ENCODE measurements at places on chromosomes 1 and 21. TPM values are rescaled to one million over a fixed set of nuclear protein-coding genes. Genes with fewer than 3 reads are reported as not detected.
A peak's percentile ranks its signal among the peaks of the same experiment; 100 is the strongest.

DNA sequence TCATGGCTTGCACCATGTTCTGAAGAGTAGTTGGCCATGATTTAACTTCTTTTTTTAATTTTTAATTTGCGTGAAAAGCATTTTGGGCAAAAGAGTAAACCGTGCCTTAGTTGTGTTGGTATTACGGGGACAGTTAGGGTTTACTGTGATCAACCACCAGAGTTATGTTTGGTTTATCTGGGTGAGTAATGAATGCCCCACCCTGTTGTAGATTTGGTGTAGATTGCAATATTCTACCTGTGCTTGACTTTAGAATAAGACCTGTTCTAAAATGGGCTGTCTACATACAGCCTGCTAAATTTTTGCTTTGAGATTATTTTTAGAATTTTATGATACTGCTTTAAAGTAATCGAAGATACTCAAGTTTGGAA, 1.4 kb downstream of the USP25 start:
- DNase-seq, result no peak
- no peaks in the 10 kb centered on the region for H3K27me3 ChIP-seq
- H3K4me1 ChIP-seq, result peaks cover 65% of the 10 kb centered on the region
- no peaks in the 10 kb centered on the region for H3K36me3 ChIP-seq

GRCh38 chr1:100391675-100392074, 39.4 kb downstream of the CDC14A start:
- H3K27me3 ChIP-seq, result no peaks in the 10 kb centered on the region
- no peak overlapping the region for H3K27ac ChIP-seq
- peaks cover 35% of the 10 kb centered on the region for H3K4me1 ChIP-seq
- DNase-seq, result no peak
- H3K4me3 ChIP-seq, result no peak overlapping the region

GRCh38 chr1:109823543-109824348, 60.0 kb upstream of the EPS8L3 start:
- H3K4me1 ChIP-seq, result peaks cover 68% of the 10 kb centered on the region
- H3K27ac ChIP-seq, result peak overlapping the region; percentile 27
- no peaks in the 10 kb centered on the region for H3K27me3 ChIP-seq
- H3K4me3 ChIP-seq, result no peak overlapping the region

GRCh38 chr21:38355992-38356781, 99.4 kb downstream of the KCNJ15 start:
- H3K4me1 ChIP-seq, result peaks cover 11% of the 10 kb centered on the region
- H3K36me3 ChIP-seq, result no peaks in the 10 kb centered on the region
- H3K27me3 ChIP-seq, result peaks cover 23% of the 10 kb centered on the region
- no peak overlapping the region for H3K4me3 ChIP-seq
- no peak overlapping the region for H3K27ac ChIP-seq

GRCh38 chr1:75745276-75745675, 20.8 kb downstream of the ACADM start:
- no peak overlapping the region for H3K27ac ChIP-seq
- no peak overlapping the region for H3K4me3 ChIP-seq
- H3K4me1 ChIP-seq, result no peaks in the 10 kb centered on the region
- peaks cover 76% of the 10 kb centered on the region for H3K36me3 ChIP-seq
- H3K27me3 ChIP-seq, result no peaks in the 10 kb centered on the region
- no peak for DNase-seq

DNA sequence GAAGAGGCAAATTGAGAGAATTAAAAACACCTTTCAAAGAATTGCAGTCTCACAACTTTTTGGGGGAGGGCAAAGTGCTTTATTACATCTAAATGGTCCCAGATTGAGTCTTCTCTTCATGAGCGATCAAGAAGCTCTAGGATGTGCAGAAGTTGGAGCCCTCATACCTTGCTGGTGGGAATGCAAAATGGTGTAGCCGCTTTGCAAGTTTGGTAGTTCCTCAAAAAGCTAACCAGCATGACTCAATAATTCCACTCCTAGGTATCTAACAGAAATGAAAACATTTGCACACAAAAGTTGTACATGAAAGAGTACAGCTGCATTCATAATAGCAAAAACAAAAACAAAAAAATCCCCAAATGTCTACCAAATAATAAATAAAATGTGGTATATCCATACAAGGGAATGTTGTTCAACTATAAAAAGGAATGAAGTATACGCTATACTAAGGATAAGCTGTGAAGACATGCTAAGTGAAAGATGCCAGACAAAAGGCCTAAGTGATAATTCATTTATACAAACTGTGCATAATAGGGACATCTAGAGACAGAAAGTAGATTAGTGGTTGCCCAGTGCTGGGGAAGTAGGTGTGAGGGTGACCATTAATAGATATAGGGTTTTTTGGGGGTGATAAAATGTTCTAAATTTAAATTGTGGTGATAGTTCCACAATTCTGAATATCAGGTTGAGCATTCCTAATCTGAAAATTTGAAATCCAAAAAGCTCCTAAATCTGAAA, 55.2 kb downstream of the SELENOF start:
- no peak overlapping the region for H3K27ac ChIP-seq
- H3K27me3 ChIP-seq, result no peaks in the 10 kb centered on the region
- peaks cover 5% of the 10 kb centered on the region for H3K36me3 ChIP-seq
- H3K4me3 ChIP-seq, result no peak overlapping the region
- DNase-seq, result no peak
- no peaks in the 10 kb centered on the region for H3K4me1 ChIP-seq

DNA sequence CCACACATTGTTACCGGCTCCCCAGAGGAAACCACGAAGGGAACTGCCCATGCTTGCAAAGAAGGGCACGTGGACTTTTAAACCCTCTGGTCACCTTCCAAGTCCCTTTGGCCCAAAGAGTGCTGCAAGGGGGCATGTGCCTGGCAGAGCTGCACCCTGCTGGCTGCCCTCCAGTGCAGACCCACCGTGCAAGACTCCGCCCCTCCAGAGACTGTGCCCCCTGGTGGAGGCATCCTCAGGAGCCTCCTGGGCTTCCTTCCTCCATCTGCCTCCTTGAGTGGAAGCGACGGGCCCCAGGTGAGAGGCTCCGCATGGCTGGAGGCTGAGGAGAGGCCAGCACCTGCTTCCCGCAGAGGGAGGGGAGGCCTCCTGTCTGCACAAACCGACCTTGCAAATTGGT, 100.6 kb downstream of the CRYAA start:
- no peaks in the 10 kb centered on the region for H3K36me3 ChIP-seq
- peaks cover 28% of the 10 kb centered on the region for H3K27me3 ChIP-seq
- H3K4me3 ChIP-seq, result no peak overlapping the region
- peak; percentile 6 for DNase-seq

- H3K36me3 ChIP-seq, result no peaks in the 10 kb centered on the region
- DNase-seq, result no peak
- H3K27ac ChIP-seq, result no peak overlapping the region
- H3K27me3 ChIP-seq, result no peaks in the 10 kb centered on the region
These were observed 192.2 kb downstream of the ST6GALNAC3 start for GRCh38 chr1:76266762-76267161.

GRCh38 chr21:33451634-33452071, 28.1 kb downstream of the TMEM50B start:
- H3K27me3 ChIP-seq, result no peaks in the 10 kb centered on the region
- no peak overlapping the region for H3K27ac ChIP-seq
- no peak for DNase-seq
- peaks cover 56% of the 10 kb centered on the region for H3K36me3 ChIP-seq
- H3K4me1 ChIP-seq, result peaks cover 17% of the 10 kb centered on the region
- H3K4me3 ChIP-seq, result no peak overlapping the region

The RBBP4 gene
- total RNA-seq, result 96.6 TPM

The KLF17 gene
- total RNA-seq, result not detected

The MMEL1 gene
- total RNA-seq, result 0.82 TPM
